Activated gamma-delta T cell treated with Interleukin-2 at 50 U/mL for 16 hours (primary cell): ENCODE measurements at places on chromosomes 5 and 9.

GRCh38 chr5:173056783-173057061 lies 570 bp downstream of the CREBRF start:
- no peak for DNase-seq

DNA sequence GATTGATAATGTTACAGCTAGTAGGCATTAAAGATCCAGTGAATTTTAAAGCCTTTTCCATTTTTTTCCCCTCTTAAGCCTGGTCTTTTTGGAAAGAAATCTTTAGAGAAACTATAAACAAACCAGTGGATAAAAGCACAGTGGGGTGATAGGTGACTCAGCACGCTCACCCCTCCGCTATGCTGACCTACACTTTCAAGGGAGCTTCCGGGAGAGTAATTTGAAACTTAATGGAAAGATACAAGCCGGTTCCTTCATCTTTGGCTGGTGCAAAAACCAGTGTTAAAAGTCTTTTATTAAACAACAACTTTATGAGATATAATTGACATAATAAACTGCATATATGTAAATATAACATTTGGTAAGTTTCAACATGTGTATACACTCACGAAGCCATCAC lies 27.0 kb upstream of the ALDOB start:
- DNase-seq: no peak

- DNase-seq: no peak
These were observed 80.2 kb downstream of the KCNIP1 start for GRCh38 chr5:170584003-170584402.

- DNase-seq: no peak
These were observed 72.8 kb downstream of the NIPSNAP3B start for GRCh38 chr9:104836767-104837166.

- DNase-seq: no peak
These were observed 97.7 kb downstream of the LHFPL2 start for GRCh38 chr5:78550891-78551290.
